ENCODE measurements at places on chromosomes 12 and 14.

DNA sequence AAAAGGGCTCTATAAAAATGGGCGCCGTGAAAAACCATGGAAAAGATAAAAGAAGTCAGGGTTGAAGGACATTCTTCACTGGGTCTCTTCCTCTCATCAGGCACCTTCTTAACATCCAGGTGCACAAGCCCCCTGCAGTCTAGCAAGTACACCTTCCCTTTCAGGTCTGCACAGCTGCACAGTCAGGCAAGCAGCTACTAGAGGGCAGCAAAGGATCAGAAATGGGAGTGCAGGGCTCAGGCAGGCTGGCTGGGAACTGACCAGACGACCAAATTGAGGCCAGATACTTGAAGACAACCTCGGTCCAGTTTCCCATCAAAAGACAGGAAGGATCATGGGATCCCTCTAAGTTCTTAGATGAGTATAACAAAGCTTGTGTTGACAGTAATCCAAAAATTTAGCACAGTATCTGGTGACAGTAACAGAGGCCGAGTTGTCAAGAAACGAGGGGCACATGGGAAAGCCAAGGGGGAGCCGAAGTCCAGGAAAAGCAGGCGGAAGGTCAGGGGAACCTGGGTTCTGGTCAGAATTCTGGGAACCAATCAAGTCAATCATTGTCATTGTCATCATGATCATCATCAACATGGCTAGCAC, 10.1 kb upstream of the GRIP1 start:
- peak; percentile 72 for DNase-seq

DNA sequence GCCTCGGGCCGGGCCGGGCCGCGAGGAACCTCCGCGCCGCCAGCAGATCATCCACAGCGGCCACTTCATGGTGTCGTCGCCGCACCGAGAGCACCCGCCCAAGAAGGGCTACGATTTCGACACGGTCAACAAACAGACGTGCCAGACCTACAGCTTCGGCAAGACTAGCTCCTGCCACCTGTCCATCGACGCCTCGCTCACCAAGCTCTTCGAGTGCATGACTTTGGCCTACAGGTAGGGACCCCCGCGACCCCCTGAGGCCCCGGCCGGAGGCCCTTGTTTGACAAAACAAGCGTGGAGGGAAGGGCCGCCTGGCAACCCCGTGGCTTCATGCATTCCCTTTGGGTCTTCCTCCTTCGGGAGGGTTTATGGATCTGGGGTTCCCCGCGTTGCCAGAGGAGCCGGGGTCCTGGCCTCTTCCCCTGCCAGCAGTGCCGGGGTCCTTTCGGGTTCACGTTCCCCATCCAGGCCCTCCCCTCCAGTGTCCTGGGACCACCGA, 526 bp downstream of the MLXIP start:
- no peak for DNase-seq

DNA sequence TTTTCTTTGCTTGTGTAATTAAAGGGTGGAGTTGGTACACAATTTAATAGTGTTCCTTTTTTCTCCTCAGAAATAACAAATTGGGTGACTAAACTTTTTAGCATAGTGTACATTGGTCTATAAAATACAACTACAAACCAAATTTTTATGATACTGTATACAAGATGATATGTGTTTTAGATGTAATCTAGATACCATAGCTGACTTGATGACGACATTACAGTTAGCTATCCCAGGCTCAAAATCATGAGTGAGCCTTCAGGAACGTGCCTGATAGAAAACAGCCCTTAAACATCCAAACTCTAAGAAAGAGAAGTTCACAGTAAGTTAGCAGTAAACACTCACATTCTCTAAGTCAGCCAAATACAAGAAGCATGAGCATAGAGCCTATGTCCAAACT, 99.0 kb upstream of the SSTR1 start:
- DNase-seq: no peak

DNA sequence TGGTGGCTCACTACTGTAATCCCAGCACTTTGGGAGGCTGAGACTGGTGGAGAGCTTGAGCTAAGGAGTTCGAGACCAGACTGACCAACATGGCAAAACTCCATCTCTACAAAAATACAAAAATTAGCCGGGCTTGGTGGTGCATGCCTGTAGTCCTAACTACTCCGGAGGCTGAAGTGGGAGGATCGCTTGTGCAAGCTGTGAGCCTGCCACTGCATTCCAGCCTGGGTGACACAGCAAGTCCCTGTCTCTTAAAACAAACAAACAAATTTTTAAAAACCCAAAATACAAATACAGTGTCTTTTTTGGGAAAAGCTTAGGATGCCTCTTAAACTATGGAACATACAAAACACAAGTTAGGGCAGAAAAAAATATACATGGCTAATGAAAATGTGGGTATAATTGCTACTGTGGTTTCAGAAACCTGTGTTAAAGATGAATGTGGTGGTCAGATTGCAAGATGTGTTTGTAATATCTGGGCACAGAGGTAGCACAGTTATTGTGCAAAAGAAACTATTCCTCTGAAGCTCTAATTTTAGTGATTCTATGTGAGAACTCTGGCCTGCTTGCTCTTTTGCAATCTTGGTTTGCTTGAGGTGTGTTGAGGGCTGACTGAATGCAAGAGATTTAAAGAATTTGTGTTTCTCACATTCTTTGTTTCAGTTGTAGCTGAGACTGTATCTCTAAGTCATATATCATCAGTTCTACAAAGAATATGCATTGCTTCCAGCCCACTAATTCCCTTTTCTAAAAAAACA, 3.9 kb upstream of the HSPA2 start:
- no peak for DNase-seq

DNA sequence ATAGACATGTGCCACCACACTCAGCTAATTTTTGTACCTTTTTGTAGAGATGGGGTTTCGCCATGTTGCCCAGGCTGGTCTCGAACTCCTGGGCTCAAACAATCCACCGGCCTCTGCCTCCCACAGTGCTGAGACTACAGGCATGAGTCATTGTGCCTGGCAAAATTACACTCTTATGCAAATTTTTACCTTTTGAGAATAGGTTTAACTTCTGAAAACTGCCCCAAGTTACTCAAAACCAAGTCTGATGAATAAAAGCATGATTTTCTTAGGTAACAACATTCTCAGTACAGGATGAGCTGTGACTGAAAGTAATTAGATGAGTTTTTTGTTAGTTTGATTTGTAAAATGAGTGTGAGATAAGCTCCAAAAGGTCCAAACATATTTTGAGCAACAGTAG, 166.0 kb downstream of the RPS29 start:
- DNase-seq: no peak

GRCh38 chr12:62618930-62619329, 152.3 kb downstream of the MON2 start:
- no peak for DNase-seq

DNA sequence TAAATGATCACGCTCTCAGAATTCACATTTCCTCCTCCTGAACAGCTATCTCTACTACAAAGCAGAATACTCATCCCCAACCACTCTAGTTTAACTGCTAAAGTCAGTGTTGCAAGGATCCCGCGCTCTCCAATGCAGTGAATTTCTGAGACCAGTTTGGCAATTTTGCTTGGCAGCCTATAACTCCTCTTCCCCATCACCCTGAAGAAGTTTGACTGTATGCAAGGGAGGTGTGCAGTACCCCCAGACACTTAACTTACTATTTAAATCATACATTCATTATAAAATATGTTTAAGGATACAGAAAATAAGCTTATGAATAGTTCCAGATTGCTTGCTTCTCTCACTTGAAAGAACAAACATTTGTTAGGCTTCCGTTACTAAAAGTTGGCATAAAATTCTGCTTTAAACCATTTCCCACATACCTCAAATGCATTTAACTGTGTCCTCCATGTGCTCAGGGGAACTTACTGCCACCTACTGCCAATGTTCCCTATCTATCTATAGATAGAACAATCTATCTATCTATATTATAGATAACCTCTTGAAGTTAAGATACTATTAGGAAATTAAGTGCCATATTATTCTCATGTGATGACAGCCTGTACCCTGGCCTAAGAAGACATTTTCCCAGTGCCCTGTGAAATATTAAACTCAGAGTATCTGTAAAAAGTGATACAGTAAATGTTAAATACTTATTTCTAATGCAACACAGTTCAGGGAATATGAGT, 2.4 kb downstream of the LGR5 start:
- no peak for DNase-seq
